Central memory CD4-positive, alpha-beta T cell (primary cell): ENCODE measurements at places on chromosomes 7 and 10.

GRCh38 chr10:124693801-124694416 is 50.3 kb downstream of the FAM53B start:
- DNase-seq, result no peak

- no peak for DNase-seq
These were observed 40.7 kb upstream of the SDK1 start for GRCh38 chr7:3260401-3260715.

- DNase-seq, result no peak
These were observed 24.4 kb downstream of the TACC2 start for GRCh38 chr10:122013311-122013780.

- no peak for DNase-seq
These were observed 16.6 kb downstream of the LOXL4 start for GRCh38 chr10:98251399-98251798.

- DNase-seq, result no peak
These were observed 33.0 kb upstream of the AGR3 start for GRCh38 chr7:16914771-16915170.

DNA sequence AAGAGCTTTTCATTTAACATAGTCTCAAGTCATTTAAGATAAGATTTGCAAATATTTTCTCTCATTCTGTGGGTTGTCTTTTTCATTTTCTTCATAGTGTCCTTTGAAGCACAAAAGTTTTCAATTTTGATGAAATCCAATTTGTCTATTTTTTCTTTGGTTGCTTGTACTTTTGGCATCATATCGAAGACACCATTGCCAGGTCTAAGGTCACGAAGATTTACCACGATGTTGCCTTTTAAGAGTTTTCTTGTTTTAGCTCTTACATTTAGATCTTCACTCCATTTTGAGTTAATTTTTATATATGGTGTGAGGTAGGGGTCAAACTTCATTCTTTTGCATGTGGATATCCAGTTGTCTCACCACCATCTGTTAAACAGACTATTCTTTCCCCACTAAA is 34.7 kb downstream of the TMEM270 start:
- DNase-seq, result no peak

GRCh38 chr10:101749047-101750016 is 26.6 kb downstream of the FGF8 start:
- DNase-seq, result no peak

GRCh38 chr7:55531536-55531935 is 40.8 kb downstream of the VOPP1 start:
- no peak for DNase-seq

DNA sequence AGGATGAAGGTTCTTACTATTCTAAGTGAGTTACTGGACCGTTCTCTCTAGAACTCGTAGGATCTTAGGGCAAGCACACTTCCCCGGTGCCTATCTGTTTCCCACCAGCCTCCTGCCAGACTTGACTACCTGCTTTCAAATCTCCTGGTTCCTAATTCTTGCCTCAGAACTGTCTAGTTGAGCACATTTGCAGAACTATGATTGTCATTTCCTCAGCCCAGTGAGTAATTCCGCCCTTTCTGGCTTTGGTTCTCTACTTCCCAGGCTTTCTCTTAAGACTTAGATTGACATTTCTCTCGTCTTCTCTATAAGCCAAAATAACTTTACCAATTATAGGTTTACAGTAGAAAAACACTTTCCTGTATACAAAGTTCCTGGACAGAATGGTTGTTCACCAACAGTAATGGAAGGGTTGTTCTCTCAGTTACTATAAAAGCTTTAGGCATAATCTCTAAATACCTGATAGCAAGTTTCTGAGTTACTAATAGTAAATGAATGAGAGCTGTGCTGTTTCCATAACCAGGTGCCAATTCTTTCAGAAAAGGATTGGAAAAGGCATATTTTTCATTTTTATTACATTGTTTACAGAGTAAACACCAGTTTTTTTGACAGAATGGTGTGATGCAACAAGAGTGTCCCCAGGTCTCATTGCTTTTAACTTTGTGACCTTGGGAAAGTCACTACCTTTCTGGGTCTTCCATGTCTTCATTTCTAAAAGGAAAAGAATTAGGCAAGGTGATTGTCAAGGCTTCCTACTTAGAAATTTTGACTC is 41.1 kb downstream of the PLEKHA8 start:
- no peak for DNase-seq

- DNase-seq, result peak; percentile 34
These were observed 22.3 kb downstream of the CACUL1 start for GRCh38 chr10:118732245-118733165.

DNA sequence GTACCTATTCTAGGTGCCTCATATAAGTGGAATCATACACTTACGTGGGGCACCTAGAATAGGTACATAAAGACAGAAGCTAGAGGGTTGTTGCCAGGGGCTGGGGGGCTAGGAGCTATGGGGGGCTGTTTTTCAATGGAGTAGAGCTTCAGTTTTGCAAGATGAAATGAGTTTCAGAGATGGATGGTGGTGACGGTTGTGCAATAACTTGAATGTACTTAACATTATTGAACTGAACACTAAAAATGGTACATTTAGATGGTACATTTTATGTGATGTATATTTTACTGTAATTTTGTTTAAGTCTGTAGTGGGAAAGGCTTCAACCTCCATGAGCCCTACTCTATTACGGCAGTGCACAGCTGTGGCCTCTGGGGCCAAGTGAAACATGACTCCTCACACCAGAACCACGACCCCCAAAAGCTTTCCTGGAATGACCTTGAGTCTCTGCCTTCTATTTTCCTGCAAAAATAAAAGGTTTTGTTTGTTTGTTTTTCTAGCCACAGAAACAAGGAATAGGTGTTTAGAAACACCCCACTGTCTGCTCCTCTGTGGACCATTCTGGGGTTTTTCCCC is 147.3 kb upstream of the PLXNA4 start:
- DNase-seq, result no peak

DNA sequence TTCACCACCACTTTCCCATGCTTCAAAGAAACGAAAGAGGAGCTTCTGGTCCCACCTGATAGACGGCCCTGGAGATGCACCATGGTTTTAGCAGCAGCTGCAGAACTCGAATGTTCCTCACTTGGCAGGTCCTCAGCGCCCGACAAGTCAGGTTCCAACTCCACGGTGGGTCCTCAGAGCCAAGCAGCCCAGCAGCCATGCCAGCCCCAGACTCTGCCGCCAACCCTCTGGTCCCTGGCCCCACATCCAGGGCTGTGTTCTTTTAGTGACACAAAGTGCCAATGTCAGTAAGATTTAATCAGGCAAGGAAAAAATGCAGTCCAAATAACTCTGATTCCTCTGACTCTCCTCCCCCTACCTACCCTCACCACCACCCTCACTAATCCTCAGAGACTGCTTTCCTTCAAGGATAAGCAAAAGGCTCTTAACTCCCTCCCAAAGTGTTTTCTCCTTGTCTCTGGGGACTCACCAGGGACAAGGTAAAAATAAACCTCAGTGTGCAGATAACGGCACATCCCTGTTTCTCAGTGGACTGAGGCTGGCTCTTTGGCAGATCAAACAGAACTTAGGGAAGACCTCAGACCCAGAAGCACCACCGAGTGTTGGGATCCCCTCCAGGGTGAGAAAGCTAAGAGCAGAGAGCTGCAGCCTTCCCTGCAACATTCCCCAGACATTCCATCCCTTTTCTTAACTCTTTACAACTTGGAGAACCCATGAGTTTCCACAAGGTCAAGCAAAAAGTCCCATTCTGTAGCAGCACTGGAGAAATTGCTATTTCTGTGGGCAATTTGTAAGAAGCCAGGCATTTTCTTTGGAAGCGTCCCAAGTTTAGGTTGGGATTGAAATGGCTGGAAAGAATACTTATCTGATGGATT is 358.9 kb downstream of the FRMD4A start:
- DNase-seq, result no peak

GRCh38 chr7:149866779-149867447 is 6.9 kb upstream of the ATP6V0E2 start:
- no peak for DNase-seq

DNA sequence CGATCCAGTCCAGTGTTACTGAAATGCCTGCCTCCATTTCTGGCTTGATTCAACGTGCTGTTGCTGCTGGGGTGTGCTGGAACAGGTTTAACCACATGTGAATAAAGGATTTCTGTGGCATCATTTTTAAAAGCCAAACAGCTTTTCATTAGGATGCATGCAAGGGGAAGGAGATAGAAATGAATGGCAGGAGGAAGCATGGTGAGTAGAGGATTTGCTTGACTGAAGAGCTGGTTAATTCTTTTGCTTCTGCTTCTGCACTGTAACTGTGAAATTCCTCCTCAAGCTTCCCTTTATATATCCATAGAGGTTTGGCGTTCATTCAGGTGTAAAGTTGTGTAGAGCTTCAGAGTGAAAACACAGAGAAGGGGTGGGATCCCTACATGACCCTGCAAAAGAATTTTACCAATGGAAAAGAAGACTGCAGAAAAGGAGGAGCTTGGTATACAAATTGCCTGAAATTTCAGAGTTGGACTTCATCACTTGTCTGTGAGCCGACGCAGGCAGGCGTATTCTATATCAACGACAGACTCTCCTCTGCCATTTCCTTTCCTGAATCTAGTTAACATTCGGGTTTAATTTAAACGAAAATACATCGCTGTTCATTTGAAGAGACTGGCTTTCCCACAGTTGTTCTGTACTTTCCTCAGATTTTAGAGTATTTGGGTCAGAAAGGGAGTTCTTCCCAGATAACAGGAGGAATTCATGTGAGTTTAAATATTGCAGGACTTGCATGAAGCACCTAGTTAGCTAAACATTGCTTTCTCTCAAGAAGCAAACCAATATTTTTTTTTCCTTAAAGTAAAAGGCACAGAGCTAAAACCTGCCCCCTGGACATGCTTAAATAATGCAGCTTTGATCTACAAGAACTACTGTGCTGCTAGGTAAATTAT is at the start of gene SOSTDC1:
Gene SOSTDC1 (minus strand): TSS at position 270 of the 893 bp plus-strand sequence. CDS start 70 bp downstream, at position 200.
- no peak for DNase-seq

DNA sequence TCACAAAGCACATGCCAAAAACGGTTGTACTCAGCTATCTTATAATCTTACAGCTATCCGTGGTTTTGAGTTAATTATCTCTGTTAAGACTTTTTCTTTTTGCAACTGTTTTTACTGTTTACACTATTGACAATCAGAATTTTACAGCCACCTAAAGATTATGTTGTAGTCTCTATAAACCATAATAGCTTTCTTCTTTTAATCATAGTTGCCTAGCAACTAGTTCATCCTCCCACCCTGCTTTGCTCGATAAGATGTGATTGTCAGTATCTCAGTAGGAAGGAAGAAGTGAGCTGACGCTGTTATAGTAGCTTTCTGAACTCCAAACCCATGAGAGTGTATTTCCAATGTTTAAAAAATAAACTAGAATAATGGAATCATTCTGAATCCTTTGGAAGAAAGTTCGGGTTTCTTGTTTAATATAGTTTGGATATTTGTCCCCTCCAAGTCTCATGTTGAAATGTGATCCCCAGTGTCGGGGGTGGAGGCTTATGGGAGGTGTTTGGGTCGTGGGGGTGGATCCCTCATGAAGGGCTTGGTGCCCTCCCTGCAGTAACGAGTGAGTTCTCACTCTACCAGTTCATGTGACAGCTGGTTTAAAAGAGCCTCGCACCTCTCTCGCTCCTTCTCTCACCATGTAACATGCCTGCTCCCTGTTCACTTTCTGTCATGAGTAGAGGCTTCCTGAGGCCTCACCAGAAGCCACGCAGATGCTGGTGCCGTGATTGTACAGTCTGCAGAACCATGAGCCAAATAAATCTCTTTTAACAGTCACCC is 68.1 kb downstream of the SVOPL start:
- no peak for DNase-seq

GRCh38 chr7:136143271-136143670 is 166.1 kb upstream of the MTPN start:
- no peak for DNase-seq

GRCh38 chr10:100172349-100172748 is 13.5 kb downstream of the ERLIN1 start:
- DNase-seq, result no peak

GRCh38 chr7:24175603-24176002 is 108.4 kb upstream of the NPY start:
- DNase-seq, result no peak

DNA sequence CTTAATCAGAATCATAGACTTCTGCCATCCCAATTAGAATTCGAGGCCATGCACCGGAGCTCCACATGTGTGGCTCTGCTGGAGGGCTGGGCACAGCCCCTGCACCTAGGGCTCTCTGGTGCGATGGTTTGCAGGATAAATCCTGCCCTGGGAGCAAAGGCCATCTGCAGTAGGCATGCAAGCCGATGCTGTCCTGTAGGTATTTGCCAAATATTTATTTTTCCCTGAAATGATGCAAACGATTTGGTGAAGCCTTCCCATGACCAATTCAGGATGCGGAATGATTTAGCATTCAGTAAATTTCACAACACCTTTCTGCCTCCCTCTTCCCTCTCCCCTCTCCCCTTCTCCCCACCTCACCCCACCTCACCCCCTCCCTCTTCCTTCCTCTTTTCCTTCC is 170.6 kb downstream of the EBF3 start:
- DNase-seq, result no peak

- no peak for DNase-seq
These were observed 48.9 kb upstream of the DUSP5 start for GRCh38 chr10:110448682-110449418.

GRCh38 chr10:59807629-59808620 is 54.7 kb upstream of the MRLN start:
- no peak for DNase-seq

GRCh38 chr7:145030754-145031153 is 194.9 kb upstream of the TPK1 start:
- DNase-seq, result no peak

DNA sequence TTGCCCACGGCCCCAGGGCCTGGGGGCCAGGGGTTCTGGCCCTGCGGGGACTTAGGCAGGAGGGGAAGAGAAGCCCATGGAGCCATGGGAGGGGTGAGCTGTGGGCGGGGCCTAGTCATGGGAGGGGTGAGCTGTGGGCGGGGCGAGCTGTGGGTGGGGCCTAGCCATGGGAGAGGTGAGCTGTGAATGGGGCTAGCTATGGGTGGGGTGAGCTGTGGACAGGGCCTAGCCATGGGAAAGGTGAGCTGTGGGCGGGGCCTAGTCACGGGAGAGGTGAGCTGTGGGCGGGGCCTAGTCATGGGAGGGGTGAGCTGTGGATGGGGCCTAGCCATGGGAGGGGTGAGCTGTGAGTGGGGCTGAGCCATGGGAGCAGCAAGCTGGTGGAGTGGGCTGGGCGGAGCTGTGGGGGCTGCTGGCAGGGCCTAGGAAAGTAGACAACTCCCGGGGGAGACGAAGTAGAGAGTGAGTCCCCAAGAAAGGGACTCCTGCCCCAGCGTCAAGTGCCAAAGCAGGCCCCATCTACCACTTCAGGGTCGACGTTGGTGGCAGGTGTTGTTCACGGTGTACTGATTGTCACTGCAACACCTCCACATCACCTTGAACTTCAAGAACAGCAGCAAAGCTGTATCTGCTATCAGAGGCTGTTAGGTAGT is 19.2 kb upstream of the TTYH3 start:
- DNase-seq, result no peak

GRCh38 chr10:98414578-98414931 is 427 bp downstream of the PYROXD2 start:
- DNase-seq, result no peak

- DNase-seq, result no peak
These were observed 33.7 kb downstream of the RAB11FIP2 start for GRCh38 chr10:118012952-118013525.

- DNase-seq, result no peak
These were observed 81.8 kb upstream of the SFMBT2 start for GRCh38 chr10:7492660-7493046.

GRCh38 chr10:970311-971149 is 17.7 kb upstream of the GTPBP4 start:
- no peak for DNase-seq
